Left hindlimb (tissue), 1 donor: ENCODE measurements at places on chromosomes 4 and X.

GRCh38 chrX:4663085-4663484, 949.6 kb upstream of the PRKX start:
- no peak for DNase-seq

DNA sequence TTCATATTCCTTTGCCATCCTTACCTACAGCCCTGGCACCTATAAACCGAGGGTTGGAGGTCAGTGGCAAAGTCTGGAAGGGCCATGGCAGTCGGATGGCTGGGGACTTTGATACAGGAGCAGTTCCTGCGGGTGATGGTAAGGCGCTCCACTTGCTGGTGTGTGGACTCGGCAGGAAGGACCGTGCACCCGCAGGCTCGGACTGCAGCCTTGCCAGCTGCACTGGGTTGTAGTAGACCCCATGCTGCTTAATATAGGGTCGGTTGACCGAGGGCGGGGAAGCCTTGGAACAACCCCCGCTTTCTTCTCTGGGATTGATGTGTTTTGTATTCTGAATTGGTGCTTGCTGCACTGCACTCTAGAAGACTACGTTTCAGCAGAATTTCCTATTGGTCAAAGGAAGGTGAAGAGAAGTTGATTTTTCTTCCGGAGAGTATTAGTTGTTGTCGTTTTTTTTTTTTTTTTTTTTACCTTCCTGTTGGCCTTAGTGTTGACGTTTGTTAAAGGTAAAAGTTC, 638 bp downstream of the BLTP1 start:
- peak; percentile 65 for DNase-seq

GRCh38 chr4:153438916-153439756, 27.0 kb upstream of the TMEM131L start:
- DNase-seq = no peak

DNA sequence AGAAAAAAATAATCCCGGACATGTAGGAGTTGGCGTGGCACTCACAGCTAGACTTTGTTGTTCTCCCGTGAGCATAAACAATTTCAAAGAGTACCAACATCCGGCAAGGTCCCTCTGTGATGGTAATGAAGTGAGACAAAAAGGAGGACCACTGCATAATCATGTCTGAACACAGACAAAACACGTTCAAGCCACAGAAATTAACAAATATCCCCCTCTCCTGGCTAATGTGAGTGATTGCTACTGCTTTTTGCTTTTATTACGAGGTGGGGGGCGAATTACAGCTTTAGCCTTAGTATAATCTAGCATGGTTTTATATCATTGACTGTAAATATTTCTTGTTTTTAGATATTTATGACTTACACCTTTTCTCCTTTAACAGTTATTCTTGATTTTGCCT, 118.5 kb downstream of the PLS3 start:
- no peak for DNase-seq

GRCh38 chrX:42955349-42955748, 177.4 kb upstream of the PPP1R2C start:
- DNase-seq = no peak

GRCh38 chr4:144204431-144204830, 63.9 kb upstream of the GYPA start:
- DNase-seq = no peak

GRCh38 chrX:102934624-102935023, 2.4 kb upstream of the RAB40AL start:
- DNase-seq = no peak

DNA sequence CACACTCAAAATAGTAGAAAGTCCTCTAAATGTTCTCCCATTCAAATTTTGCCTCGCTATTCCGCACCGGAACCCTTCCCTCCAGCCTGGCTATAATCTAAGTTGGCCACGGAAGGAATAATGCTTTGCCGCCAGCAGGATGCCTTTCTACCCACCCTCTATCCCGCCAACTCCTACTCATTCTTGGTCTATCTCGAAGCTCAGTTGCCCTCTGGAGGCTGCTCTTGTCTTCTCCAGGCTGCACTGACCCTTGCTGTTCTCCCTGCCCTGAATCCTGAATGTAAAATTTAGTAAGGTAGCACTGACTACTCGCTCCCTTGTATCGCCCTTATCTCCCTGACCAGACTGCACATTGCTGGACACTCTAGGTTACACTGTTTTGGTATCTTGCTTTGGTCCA, 212.4 kb downstream of the MGST2 start:
- DNase-seq = no peak

DNA sequence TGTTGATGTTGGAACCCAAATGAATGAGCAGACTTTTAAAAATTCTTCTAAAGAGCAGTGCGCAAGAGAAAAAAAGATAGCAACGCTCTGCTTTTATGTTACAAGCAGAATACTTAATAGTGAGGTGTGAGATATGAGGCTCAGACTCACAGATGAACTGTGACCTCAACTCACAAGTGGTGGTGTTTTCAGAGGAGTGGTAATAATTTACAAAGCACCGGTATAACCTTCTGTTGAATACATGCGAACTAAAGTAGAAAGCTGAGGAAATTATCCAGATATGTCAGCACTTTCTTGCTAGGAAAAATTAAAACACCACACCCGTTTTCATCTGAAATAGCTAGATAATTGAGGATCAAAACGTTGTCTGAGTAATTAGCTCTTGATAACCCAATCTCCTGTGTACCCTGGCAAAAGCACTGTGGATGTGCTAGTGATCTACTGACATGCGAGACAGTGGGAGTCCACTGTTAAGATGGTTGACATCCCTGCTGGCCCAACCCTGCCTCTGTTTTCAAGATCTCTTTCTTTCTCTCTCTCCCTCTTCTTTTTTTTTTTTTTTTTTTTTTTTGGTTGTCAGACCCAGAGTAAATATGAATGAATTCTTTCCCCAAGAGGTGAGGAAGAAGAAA, 6.9 kb upstream of the TLL1 start:
- no peak for DNase-seq

DNA sequence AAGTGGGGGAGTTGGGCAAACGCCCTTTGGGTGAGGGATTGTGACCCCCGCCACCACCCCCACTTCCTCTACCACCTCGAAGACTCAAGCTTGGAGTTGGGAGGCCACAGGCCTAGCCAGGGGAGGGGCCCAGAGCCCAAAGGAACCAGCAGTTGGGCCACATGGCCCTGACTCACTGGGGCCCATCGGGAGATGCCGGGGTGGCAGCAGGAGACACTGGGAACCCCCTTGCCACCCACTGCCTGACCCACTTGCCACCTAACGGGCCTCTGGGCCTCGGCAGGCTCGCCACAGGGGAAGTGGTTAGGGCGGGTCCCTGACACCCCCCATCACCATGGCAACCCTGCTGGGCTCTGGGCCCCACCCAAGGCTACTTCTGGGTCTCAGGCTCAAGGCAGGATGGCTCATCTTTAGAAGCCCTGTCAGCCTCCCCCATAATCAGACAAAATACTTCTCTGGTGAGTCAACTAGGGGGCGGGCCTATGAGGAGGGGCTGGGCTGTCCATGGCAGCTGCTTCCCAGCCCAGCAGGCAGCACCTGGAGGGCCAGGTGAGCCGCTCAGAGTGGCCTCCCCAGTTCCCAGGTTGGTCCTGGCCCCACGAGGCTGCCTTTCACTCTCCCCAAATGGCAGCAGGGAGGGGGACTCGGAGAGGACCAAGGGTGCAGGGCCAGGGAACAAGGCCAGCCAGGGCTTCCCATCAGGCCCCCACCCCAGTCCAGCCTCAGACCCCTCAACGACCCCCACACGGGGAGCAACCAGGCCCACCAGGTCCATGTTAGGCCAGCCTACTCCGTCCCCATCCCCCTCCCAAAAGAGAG, 5.6 kb downstream of the FLNA start:
- peak; percentile 76 for DNase-seq
